Activated naive CD4-positive, alpha-beta T cell treated with anti-CD3 and anti-CD28 coated beads, Interleukin-2, amount 10 ng/mL, durations not matched to agents 7 days and 5 days (primary cell): ENCODE measurements at places on chromosomes 3 and 15.

GRCh38 chr15:69691307-69692015 is 238.8 kb downstream of the RPLP1 start:
- DNase-seq = no peak

GRCh38 chr3:69105320-69105719 is 17.1 kb downstream of the LMOD3 start:
- DNase-seq = no peak

GRCh38 chr3:197516517-197516889 is 39.3 kb downstream of the BDH1 start:
- DNase-seq = no peak

GRCh38 chr3:73060302-73060723 is 1.1 kb upstream of the EBLN2 start:
- no peak for DNase-seq

DNA sequence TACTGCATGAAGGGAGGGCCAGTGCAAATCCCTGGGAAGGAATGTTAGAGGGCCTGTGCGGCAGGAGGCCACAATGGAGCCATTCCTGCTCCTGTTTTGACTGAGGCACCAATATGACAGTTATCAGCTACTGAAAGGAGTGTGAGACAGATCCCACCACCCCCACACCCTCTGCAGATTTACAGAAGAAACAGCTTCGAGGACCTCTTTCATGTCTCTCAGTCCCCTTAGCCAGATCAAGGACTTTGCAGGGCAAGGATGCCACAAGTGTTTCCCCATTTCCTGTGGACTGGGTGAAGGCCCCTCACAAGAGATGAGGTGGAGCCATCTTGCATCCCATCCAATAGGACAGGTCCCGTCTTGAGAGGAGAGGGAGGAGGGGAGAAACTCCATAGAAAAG is 48.5 kb upstream of the RASGRP1 start:
- DNase-seq = no peak

- DNase-seq = no peak
Measured at GRCh38 chr3:22117751-22118346, 366.8 kb upstream of the ZNF385D start.

DNA sequence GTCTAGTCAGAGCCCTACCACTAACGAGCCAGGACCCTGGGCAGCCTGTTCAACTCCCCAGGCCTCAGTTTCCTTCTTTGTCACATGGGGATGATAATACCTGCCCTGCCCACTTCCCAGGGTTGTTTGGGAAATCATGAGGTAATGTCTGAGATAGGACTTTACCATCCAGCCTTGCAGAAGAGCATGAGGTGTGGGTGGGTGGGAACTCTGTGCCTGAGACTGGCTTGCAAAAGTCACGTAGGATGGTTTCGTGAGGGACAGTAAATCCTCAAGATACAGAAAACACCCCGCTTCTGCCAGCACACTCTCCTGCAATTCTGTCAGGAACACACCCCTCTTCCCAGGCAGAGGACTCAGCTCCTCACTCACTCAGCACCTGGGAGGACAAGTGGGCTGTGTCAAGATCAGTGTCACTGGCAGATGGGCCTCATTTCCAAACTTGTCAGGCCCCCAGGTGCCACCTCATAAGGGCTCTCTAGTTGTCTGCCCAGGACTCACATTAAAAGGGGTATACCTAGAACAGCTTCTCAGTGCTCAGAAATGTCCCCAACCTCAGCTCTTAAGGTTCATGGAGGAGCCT is 58.4 kb downstream of the DAPK2 start:
- no peak for DNase-seq

GRCh38 chr3:190621927-190622326 is 108.0 kb downstream of the IL1RAP start:
- DNase-seq = no peak

DNA sequence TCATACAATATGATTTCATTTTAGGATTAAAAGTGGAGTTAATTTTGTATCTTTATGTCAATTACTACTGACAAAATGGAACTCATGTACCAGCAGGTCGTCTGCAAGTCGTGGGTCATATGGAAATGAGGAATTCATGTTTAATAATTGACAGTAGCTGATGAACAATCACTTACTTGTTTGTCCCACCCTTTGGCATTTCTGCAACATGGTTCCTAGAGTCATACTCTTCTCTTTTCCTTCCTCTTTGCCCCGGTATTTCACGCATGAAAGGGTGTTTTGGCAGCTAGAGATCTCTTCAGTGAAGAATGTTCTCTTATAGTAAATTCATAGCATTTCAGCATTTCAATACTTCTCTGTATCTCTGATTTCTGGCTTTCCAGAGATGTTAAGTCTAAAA is 133.3 kb upstream of the SLC24A5 start:
- no peak for DNase-seq

- no peak for DNase-seq
Measured at GRCh38 chr3:50338965-50339364, 1.7 kb downstream of the RASSF1 start.

DNA sequence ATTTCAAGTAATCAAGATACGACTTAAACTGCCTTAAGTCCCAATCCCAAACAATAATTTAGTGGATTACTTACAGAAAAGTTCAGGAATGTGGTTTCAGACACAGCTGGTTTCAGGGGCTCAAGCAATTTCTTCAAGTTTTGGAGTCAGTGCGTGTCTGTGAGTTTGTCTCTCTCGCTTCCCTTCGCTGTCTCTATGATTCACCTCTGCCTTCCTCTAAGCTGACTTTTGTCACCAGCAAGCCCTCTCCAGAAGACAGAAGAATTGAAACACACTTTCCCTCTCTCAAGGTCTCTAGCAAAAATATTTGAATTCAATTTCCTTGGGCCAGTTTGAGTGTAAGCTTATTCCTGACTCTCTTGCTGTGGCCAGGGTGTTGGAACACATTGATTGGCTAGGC is 392.4 kb downstream of the EDEM1 start:
- no peak for DNase-seq

DNA sequence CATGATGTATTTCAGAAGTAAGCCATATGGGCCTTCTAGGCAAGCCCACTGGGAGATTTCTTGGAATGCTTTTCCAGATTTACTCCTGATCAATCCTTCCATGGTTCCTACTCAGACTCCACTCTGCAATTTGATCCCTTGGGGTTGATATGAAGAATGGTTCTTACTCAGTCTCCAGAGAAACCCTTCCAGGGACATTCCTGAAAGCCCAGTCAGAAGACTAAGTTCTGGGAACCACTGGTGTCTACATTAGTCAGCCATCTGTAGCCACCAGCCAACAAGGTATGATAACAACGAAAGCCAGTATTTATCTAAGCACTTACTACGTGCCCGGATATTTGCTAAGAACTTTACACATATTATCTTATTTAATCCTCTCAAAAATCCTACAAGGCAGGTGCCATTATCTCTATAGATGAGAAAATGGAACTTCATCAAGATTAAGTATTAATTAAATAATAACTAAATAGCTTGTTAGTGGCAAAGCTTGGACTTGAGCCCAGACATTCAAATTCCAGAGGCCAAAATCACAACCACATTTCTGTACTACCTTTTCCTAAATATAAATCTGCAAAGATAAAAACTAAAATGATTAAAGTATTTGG is 32.7 kb downstream of the ZNF385D start:
- DNase-seq = no peak

GRCh38 chr3:10417847-10418246 is 87.5 kb downstream of the ATP2B2 start:
- no peak for DNase-seq

DNA sequence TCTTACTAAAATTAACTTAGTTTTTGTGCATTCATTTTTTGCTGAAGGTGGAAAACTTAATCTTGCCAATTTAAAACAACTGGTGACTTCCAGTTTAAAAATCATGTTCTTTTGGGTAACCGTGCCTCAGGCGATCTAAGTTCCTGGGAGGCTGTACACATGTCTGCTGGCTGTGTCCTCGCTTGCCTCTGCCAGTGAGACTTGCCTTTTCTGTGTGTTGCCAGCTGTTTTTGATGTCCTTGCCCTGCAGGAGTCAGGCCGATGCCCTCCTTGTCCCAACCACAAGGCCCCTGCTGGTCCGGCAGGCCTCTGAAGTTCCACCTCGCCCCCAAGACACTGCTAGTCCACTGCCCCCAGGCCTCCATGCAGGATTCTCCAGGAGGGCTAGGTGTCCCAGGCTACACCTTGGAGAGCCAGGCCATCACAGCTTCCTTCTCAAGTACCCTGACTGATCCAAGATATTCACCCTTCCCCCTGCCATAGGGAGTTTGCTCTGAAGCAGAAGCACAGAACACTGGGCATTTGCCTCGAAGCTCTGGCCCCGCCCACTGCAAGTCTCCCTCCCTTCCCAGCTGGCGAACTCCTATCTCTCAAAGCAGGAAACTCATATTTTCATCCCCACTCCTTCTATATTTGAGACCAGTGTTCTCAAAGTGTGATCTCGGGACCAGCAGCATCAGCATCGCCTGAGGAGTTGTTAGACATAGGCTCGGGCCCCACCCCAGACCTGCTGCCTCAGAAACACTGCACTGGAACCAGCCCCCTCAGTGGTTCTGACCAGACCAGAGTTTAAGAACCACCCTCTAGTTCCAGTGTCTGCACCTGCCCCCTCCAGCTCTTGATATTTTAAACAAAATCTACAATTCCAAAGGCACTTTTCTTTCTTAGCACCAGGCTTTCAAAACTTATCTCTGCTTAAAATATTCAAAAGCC is 185.8 kb upstream of the UBE2E1 start:
- DNase-seq = no peak

DNA sequence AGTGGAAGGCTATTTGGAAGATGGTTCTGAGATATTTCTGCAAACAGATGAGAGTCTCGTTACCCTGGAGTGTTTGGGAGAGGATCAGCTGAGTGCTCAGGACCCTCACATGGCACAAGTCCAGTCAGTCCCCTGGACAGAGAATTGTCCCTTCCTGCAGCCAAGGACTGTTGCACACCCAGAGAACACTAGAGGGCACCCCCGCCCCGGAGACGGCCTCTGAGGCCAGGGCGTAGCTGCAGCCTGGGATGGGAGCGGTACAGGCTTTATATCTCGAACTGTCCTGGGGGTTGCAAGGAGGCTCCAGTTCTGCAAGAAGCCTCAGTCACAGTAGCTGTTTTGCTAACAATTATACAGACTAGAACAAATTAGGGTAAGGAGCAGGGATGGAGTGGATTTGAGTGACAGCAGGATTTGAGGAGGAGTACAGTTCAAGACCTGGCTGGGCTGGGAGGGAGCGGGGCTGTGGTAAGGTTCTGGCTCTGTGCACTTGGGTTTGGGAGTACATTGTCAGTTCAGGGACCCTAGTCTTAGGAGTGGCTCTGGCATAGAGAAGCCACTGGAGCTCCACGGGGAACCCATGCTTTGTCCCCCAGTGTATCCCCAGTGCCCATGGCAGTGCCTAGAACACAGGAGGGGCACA is 67.6 kb upstream of the HACD2 start:
- peak; percentile 39 for DNase-seq

GRCh38 chr3:159277814-159278213 is 476.0 kb downstream of the MFSD1 start:
- DNase-seq = no peak

- no peak for DNase-seq
Measured at GRCh38 chr15:77069521-77070121, 1.3 kb downstream of the TSPAN3 start.
